Stimulated activated CD4-positive, alpha-beta T cell treated with anti-CD3 and anti-CD28 coated beads, Interleukin-2, amount 100 ng/mL, for 4 hours (primary cell): ENCODE measurements at places on chromosomes 2 and 18.

DNA sequence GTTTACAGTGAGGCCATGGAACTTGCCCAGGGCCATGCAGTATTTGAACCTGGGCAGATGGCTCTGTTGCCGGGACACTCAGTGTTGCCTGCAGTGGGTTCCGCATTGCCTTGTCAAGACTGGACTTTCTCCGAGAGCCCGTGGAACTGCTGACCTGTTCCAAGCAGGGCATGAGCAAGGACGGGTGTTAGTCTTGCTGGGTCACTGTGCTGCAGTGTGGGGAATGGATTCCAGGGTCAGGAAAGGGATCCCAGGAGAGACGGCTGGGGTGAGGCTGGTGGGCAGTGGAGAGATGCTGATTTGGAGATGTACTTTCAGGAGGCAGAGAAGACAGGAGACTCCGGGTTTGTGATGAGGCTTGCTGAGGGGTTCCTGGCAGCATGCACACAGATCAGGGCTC is 348.7 kb upstream of the HS6ST1 start:
- no peak for DNase-seq

DNA sequence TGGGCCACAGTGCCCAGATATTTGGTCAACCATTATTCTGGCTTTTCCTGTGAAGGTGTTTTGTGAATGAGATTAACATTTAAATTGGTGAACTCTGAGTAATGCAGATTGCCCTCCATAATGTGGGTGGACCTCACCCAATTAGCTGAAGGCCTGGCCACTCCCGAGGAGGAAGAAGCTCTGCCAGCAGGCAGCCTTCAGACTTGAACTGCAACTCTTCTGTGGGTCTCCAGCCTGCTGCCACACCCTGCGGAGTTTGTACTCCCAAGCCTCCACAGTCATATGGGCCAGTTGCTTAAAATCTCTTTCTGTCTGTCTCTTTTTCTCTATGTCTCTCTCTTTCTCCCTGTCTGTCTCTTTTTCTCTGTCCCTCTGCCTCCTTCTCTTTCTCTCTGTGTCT is 262.7 kb downstream of the MYCN start:
- no peak for DNase-seq

DNA sequence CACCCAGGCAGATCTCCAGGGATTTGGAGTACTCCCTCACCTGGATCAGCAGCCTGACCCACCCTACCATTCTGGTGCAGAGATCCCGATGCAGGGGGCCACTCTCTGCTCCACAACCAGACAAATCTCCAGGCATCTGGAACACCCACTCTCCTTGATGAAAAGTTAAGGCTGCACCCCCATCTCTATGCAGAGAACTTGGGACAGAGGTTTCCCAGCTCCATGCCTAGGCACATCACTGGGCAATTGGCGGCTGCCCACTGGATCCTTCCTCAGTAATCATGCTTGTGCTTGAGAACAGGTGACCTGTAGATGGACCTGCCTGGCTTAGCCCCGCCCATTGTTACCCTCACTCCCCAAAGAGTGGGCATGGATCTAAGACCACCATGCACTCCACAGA is 624.9 kb downstream of the CBLN2 start:
- no peak for DNase-seq

DNA sequence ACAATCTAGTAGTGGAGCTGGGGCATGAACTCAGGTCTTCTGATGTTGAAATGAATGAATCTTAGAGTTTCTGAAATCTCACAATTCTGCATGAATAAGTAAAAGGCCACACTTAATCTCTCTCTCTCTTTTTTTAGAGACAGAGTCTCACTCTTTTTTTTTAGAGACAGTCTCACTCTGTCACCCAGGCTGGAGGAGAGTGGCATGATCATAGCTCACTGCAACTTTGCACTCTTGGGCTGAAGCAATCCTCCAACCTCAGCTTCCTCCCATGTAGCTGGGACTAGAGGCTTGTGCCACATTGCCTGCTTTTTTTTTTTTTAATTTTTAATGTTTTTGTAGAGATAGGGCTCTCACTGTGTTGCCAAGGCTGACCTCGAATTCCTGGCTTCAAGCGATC is 68.9 kb upstream of the THOC1 start:
- DNase-seq = no peak

DNA sequence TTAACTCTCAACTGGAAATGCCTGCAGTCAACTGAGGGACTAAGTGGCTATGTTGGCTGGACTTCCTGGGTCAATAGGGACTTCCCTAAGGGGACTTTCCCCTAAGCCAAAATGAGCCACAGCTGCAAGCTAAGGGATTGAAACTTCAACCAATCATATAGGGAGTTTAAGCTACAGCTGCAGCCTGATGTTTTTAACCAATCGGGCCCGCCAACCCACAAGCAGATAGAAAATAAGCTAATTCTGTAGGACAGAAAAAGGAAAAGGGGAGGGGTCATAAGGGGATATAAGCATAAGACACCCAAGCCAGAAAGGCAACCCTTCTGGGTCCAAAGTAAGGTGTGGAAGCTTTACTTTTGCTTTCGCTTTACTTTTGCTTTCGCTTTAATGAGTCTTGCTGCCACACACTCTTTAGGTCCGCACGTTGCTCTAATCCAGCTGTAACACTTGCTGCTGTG is 927.5 kb downstream of the ERBB4 start:
- no peak for DNase-seq

DNA sequence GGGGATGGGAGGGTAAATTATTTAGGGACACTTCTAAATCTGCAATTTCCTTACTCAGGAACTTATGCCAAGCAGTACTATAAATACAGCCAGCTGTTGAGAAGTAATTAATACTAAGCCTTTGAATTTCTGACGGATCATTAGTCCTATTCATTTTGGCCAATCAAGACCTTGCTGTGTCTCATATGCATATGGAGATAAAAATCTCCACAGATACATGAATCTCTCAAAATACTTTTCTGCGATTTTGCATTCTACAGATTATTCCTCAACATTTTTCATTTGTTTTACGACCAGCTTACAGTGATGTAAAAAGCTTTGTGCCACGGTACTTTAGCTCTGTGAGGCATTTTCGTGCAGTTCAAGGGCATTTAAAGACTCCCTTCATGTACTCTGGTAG is 16.7 kb downstream of the LANCL1 start:
- DNase-seq = no peak

- DNase-seq = no peak
Measured at GRCh38 chr18:61924550-61924949, 31.7 kb upstream of the RNF152 start.

GRCh38 chr2:140711867-140712266 is 1418.9 kb downstream of the LRP1B start:
- no peak for DNase-seq

- DNase-seq = no peak
Measured at GRCh38 chr2:23661276-23662050, 265.5 kb downstream of the ATAD2B start.

DNA sequence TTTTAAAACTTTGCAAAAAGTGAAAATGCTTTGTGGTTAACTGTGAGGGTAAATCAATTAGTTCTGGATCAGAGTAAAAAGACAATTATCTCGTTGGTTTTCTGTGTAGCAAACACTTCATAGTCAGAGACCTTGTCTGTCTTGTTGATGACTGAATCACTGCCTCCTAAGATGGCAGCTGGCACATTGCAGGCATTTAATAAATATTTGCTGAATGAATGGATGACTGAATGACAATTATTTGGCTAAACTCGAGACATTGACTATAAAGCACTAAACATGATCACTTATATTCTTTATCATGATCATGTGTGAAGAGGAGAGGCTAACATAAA is 96.2 kb downstream of the MAIP1 start:
- no peak for DNase-seq

DNA sequence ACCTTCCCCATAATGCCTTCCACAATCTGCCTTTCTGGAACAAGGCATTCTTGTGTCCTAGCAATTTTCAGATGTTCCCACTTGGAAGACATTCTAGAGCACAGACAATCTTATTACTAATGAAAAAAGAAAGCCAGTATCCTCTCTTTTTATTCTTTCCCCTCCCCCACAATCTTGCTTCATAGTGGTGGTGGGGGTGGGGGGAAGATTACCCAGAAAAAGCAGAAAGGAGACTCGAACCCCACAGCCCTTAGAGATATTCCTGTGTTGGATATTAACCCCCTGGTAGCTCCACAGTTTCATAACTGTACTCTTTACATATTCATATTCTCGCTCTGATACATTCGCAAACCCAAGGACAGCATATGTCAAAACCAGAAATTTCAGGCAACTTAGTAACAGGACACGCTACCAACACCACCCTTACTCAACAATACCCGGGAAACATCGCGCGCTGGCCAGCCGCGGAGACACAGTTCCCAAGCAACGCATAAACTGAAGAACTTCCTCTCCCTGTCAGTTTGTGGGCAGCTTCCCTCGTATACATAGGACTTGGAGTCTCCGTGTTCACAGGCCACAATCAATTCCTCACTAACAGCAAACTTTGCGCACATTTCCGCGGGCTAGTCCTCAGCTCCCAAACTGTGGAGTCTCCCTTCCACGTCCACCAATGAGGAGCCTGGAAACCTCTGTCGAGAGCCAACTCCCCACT is 793 bp downstream of the NR4A2 start:
- DNase-seq = no peak

- no peak for DNase-seq
Measured at GRCh38 chr2:234178330-234179030, 128.0 kb downstream of the SPP2 start.

DNA sequence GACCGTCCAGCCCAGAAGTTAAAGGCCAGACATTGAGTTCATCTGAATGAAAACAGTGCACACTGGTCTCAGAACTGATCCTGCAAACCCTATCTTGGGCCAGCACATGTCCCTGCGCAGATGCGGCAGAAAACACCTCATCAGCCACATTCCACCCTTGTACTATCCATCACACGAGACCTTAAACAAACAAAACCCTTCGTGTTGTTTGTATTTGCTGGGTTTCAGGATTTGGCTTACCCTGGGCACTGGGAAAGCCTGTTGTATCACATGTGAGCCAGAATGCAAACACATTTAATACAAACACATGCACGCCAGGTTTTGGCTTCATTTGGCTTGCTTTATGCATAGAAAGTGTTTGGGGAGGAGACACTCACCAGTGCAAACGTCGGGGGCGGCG is 12.5 kb downstream of the WIPF1 start:
- DNase-seq = no peak

- DNase-seq = no peak
Measured at GRCh38 chr2:195338856-195339255, 318.2 kb upstream of the SLC39A10 start.

DNA sequence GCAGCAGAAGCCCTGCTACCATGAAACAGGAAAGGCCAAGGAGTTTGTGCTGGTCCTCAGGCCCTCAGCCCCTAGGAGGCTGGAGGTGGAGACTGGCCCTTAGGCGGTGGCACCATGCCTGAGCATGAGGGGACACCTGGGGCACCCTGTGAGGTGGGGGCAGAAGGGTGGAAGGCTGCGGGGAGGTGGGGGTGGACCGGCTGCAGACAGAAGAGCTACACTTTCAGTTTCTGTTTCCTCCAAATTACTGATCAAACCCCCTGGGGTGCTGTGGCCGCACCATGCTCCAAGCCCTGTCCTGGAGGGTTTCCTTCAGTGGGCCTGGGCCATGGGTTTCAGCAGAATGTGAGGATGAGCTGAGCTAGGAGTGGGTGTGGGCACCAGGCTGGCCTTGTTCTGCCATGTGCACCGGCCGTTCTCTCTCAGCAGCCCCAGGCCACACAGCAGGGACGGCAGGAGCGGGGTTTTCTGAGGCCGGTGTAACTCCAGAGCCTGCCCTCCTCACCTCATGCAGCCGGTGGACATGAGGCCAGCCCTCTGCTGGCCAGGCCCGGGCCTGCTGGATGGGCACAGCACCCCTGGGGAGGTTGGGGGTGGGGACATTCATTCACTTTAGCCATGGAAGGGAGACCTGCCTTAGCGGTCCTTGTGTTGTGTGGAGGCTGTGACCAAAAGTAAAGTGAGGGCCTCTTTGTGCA is 51.5 kb downstream of the PLEKHB2 start:
- peak; percentile 13 for DNase-seq

- DNase-seq = no peak
Measured at GRCh38 chr18:57547260-57547659, 39.2 kb downstream of the FECH start.

DNA sequence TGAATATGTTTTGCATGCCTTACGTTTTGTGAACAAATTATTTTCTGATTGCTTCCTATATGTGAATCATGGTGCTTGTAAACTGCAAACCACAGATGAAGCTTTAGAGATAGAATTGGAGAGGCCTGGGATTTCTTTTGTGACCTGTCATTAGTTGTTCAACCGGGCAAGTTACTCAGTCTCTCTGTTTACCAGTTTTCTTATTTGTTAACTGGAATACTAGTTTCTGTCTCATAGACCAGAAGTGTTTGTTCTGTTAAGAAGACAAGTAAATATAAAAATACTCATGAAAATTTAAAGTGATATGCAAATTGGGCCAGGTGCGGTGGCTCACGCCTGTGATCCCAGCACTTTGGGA is 27.3 kb downstream of the DGKD start:
- DNase-seq = no peak

DNA sequence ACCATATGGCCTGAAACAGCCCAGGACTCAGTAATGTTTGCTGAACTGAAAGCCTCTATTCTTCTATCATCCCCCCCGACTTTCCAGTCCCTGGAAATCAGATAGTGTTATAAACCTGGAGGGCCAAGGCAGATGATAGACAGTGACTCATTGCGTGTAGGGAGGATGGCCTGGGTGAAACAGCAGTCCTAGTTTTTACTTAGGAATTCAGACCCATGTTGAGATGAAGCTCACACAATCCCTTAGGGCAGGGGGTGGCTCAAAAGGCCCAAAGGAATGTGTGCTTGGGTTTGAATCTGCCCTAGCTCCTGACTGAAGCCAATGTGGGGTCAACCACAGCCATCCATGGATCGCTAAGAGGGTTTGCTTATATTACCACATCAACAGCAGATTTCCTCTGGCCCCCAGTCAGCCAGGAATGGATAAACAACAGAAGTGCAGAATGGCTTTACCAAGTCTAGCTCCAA is 43.9 kb upstream of the STPG4 start:
- DNase-seq = no peak

GRCh38 chr18:36352384-36352783 is 54.9 kb downstream of the FHOD3 start:
- DNase-seq = no peak

DNA sequence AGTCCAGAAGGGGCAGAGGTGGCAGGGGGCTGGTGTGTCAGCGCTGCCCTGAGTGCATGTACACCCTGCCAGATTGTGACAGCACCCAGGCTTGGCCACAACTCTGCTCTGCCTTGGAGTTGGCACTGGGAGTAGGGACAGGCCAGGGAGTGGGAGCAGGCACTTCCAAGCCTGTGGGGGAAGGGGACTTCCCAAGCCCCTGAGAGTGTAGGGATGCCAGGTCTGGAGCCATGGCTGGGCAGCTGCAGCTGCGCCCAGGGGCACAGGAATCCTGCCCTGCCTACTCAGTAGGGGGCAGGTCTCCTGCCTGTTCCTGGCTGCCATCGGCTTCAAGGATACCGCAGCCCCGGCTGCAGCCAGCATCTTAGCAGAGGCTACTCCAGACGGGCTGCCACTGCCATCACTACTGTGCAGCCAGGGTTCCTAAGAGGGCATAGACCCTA is 109.4 kb downstream of the CALCRL start:
- DNase-seq = no peak
